ENCODE measurements at places on chromosomes 2 and 18.

DNA sequence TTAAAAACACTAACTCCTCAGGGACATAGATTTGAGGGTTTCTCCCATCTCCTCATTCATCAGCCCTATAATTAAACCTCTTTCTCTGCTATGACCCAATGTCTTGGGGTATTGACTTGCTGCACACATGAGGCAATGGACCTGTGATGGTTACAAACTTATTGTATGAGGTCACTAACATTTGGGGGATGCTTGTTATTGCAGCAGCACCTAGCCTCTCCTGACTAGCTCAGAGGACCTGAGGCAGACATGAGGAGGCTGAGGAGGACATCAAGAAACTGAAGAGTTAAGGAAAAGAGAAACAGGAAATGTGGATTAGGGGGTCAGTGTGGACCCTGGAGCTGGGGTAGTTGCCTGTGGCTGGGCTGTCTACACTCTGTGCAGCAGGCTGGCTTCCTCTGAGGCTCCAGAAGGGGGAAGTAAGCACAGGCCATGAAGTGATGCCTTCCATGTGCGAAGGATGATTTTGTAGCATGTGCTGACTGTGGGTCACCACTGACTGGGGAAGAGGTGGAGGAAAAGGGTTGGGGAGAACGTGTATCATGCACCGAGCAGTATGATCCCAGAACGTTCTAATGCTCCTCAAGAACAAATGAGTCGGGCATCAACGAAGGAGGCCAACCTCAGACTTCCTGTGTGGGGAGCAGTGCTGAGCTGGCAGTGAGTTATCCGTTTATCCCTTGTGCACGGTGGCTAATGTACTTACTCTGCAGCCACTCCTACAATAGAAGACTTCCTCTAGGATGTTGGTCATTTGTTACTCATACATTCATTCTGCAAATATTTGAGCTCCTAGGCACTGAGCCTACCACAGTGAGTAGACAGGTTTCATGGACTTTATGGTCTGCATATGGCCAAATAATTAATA, 42.1 kb upstream of the RFX8 start:
- DNase-seq = no peak

DNA sequence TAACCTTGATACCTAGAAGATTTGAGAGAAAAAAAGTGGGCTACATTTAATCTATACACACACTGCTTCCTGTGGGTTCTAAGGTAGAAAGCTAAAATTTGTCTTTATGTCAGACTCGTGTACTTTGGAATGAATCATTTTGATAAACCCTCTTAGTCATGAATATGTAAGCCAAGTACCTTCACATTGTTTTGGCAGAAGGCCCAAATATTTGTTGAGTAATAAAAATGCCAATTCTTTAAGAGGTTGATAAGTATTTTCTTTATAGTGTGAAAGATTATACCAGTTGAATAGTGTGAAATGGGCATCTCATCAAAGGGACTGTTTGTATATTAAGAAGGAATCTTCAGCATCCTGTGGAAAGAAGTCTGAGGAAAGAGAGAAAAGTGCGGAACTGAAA, 1464.7 kb upstream of the ZEB2 start:
- DNase-seq = no peak

DNA sequence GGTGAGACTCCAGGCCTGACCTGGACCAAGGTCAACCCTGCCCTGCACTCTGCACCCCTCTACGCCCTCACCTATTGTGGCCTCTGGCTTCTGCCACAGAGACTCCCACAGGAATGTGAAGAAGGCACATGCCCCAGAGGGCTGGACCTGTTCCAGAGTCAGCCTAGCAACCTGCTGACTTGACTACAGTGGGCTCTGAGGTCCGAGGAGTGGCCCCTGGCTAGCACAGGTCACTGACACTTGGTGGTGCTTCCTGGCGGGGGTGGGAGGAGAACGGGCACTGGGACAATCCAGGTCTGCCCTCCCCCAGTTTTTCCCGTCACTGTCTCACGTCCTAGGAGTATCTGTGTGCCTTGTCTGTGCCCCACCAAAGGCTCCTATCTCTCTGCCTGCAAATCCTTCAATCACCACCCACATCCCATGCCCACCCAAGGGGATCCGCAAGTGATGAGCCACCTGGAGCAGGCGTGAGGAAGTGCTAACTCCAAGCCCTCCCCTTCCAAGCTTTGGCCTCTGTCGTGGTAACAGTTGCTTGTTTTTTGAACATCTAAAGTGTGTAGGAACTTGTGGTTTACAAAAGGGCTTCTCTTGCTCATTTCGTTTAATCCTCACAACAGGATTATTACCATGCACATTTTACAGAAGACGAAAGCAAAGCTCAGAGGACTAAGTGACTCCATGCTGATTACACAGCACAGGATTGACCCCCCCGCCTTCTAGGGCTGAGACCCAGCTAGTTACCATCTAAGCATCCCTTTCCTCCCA, 86.2 kb downstream of the MCFD2 start:
- DNase-seq = peak; percentile 4

- DNase-seq = no peak
These were observed 120.9 kb downstream of the MMADHC start for GRCh38 chr2:149466635-149467034.

- no peak for DNase-seq
These were observed 28.3 kb downstream of the KIF5C start for GRCh38 chr2:148903294-148903693.

- DNase-seq = no peak
These were observed 419 bp upstream of the GPR55 start for GRCh38 chr2:230925443-230925878.

DNA sequence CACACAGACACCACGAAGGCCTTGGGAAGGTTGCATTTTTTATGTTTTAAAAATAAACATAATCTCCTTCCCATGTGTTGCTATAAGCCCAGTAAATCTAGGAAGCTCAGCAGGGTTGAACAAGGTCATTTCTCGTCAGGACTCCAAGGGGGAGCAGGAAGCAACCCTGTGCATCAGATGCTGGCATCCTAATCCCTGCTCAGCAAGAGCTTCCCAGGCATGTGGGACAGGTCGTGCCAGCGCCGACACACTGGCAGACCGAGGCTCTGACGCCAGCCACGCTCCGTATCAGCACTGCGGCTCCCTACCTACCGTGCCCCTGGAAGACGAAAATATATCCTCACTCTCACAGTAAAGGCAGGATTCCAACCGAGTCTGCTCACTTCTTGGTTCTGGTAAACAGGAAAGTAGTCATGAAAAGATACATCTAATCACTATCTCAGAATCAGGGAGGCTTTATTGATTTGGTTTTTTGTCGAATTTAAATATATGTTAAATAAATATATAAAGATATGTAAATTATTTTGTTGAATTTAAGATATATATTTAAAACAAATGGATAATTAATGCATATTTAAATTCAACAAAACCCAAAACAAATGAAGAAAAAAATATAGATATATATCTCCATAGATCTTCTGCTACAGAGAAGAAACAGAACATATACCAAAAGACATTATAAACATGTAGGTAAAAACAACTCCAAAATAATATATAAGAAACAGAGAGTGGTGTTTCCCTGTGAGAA, 61.4 kb downstream of the TXNL1 start:
- DNase-seq = peak; percentile 83

DNA sequence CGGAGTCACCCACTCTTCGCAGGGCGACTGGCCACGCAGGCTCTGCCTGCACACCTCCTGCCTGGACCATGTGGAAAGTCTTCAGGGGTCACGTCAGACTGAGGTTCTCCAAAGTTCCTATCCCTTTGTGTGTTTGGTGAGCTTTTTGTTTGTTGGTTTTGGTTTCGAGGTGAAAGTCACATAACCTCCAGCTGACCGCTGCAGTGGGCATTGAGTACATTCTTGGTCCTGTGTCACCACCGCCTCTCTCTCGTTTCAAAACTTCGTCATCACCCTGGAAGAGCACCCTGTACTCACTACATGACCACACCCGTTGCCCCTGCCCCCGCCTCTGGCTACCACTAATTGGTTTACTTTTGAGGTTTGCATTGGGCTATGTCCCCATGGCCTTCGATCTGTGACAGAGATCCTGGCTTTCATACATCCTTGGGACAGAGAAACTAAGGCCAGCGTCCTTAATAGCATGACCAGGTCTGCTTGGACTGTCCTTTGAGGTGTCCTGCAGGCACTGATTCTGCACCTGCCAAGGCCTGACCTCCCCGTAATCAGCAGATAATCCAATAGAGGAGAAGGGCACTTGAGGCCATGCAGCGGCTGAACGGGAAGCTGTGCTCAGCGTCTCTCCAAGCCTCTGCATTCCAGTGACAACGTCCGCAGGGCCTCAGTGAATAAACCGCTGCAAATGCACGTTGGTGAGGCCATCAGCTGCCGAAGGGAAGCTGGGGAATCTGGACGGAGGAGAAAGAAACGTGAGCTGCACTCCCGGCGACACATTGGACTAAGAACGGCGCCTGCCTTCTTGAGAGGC, 46.8 kb downstream of the SH3BP4 start:
- no peak for DNase-seq

- no peak for DNase-seq
These were observed 136.3 kb downstream of the OLA1 start for GRCh38 chr2:174112073-174112472.

DNA sequence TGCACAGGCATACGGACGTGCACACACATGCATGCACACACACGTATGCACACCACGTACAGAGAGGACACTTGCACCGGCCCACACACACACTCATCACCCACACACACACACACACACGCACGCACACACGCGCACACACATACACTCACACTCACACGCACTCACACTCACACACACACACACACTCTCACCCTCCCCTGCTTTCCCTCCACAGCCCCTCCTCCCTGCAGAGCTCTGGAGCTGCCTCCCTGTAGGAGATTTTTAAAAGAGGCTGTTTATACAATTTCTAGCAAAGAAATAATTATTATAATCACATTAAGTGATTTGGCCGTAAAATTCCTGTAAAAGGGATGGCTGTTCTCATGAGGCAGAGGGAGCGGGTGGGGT, 36.5 kb upstream of the SNED1 start:
- DNase-seq = no peak

GRCh38 chr2:53188851-53189510, 578.6 kb upstream of the CHAC2 start:
- no peak for DNase-seq

DNA sequence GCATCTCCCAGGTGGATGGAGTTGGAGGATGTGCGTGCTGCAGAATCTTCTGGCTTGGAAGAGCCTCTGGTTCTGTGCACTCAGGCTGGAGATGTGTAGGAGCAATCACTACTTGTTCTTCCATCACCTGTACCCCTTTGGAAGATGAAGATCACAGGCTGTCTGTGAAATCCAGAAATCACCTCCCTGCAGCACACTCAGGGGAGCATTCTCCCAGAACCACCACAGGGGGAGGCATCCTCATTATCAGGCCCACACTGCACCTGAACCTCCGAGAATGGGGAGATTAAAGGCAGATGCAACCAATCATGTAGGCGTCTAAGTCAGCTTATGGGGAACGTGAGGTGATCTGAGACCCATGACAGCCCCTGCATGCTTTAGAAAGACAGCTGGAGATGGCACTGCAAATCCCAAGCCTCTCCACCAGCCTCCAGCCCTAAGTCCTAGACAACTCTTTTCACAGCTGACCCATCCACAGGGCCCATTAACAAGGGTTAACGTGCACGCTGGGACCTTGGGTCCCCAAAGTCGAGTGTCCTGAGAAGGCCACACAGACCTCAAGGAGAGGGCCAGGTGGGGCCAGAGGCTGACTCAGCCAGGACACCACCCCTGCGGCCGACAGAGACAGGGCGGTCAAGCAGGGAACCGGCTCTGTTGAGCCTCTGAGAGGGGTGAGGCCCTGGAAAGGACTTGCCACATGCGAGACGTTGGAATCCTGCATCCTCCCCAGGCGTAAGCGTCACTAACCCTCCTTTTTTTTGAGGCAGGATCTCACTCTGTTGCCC, 314.9 kb downstream of the EIPR1 start:
- DNase-seq = no peak

- DNase-seq = no peak
These were observed 46.5 kb downstream of the NCK2 start for GRCh38 chr2:105791229-105791628.

GRCh38 chr2:99729104-99730025, 239.5 kb upstream of the REV1 start:
- no peak for DNase-seq

- peak; percentile 33 for DNase-seq
These were observed 57.2 kb downstream of the COBLL1 start for GRCh38 chr2:164784376-164784775.

GRCh38 chr2:161981679-161982250, 92.2 kb downstream of the DPP4 start:
- no peak for DNase-seq

DNA sequence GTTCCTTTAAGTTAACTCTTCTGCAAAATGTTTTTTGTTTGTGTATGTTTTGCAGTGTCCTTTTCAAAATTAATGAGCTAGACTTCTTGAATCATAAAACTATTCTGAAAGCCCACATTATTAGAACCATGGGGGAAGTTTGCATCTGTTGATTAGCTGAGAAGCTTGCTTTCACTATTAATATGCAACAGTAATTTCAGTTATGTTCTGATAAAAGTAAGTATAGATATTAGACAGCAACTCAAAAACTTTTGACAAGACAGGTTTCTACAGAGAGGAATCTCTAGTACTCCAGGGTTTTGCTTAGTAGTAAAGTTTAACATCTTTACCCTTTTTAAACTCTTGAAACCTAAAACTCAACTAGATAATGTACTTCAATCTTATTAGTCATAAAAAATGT, 147.8 kb downstream of the UBE2E3 start:
- no peak for DNase-seq

DNA sequence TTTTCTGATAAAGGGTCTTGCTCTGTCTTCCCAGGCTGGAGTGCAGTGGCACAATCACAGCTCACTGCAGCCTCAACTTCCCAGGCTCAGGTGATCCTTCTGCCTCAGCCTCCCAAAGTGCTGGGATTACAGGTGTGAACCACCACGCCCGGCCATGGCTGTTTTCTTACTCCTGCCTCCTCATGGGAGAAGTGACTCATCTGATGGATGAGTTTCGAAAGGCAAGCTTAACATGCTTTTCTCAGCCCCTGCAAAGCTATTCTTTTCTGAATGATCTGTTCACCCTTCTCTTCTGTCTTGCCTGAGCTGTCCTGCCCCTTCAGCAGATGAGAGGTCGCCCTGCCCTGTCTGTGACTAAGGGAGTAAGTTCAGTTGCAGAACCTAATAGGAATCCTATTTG, 929 bp upstream of the CREG2 start:
- DNase-seq = no peak

DNA sequence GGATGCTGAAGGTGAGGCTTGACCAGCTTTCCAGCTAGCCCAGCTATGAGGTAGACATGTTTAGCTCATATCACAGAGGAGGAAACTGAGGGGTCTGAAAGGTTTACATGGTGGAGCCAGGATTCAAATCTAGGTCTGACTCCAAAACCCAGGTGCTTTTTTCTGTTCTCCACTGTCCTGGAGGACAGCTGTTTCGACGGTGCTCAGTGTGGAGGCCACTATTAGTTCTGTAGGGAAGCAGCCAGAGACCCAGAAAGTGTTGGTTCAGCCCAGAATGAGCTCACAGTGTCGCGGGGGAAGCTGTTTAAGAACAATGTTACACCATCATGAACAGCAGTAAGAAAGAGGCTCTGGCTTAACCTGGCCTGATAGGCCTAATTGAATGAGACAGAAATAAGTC, 11.1 kb downstream of the PROC start:
- DNase-seq = no peak

GRCh38 chr18:79588636-79589481, 90.7 kb upstream of the CTDP1 start:
- DNase-seq = no peak

Data from D341Med (cell line).